ENCODE measurements at places on chromosomes 16 and 17.

GRCh38 chr17:15342460-15342859, 1.1 kb upstream of the TEKT3 start:
- DNase-seq: no peak

DNA sequence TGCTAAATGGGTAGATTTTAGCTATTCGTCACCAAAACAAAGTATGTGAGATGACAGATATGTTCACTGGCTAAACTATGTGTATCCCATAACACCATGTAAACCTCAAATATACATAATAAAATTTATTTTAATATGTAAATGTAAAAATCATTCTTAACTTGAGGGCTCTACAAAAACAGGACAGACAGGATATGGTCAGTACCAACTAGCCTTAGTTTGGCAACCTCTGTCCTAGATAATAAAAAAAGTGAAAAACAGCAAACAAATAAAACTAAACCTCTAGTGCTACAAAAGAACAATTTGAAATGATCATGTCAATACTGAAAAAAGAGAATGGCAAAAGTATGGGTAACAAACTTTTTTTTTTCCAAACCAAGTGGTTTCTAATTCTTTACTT, 33.8 kb downstream of the NCOR1 start:
- DNase-seq: no peak

- no peak for DNase-seq
Observed at GRCh38 chr16:11495066-11495407, 91.7 kb downstream of the LITAF start.

- no peak for DNase-seq
Observed at GRCh38 chr16:6356911-6357310, 975.7 kb upstream of the RBFOX1 start.

GRCh38 chr17:6523330-6523729, 33.0 kb downstream of the PITPNM3 start:
- DNase-seq: no peak

- DNase-seq: peak; percentile 55
Observed at GRCh38 chr16:71894229-71894920, 956 bp upstream of the IST1 start.

- peak; percentile 93 for DNase-seq
Observed at GRCh38 chr16:4505356-4506147, 29.4 kb downstream of the HMOX2 start.

GRCh38 chr17:58503866-58504265, 10.6 kb downstream of the MTMR4 start:
- DNase-seq: no peak

DNA sequence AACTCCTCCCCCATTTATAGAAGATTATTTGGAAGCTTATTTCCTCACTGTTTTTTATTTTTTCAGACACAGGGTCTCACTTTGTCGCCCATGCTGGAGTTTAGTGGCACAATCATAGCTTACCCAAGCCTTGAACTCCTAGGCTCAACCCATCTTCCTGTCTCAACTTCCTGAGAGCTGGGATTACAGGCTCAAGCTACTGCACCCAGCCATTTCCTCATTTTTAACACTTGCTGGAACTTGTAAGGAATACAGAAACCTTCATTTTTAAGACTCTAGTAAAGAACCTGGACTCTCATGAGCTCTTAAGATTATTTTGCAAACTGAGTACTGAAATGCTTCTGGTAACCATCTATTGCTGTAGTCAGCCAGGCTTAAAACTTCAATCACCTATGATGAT, 29.9 kb downstream of the KANSL1 start:
- no peak for DNase-seq

DNA sequence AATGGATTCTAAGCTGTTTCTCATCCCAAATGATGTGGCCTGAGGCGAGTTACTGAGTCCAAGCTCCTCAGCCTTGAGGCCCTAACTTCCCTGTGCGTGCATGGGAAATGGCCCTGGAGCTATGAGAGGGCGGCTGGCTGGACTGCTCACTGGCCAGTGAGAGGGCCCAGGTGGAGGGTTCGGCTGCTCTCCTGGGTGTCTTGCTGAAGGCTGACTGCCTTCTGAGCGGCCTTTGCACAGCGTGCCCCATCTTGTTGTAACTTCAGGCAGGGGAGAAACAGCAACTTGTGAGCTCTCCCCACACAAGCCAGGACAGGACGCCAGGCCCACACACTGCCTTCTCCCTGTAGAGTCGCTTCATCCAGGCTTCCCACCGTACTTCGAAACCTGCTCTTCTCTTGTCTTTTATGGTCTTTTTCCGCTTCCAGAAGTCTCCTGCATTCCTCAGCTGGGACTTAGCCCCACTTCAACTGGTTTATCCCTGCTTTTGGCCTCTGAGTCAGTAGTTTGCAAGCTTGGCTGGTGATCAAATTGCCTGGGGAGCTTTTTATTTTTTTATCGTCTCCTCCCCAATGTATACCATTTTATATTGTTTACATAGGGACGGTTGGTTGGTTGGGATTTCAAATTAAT, 13.3 kb downstream of the CDH3 start:
- no peak for DNase-seq

DNA sequence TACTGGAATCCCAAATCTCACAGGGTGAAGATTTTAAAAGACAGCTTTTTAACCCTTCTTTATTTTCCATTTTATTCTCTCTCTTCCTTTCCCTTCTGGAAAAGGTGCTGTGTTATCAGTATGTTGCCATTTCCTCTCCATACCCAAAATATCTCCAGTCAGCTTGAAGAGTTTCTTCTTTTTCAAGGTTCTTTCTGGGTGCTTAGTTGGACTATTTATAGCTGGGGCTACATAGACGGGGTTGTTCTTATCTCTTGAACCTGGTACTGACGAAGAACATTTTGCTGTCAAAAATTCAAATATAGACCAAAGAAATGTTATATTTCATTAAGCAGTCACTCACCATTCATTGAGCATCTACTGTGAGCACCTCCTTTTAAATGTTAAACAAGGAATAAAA, 48.6 kb downstream of the IST1 start:
- DNase-seq: no peak

DNA sequence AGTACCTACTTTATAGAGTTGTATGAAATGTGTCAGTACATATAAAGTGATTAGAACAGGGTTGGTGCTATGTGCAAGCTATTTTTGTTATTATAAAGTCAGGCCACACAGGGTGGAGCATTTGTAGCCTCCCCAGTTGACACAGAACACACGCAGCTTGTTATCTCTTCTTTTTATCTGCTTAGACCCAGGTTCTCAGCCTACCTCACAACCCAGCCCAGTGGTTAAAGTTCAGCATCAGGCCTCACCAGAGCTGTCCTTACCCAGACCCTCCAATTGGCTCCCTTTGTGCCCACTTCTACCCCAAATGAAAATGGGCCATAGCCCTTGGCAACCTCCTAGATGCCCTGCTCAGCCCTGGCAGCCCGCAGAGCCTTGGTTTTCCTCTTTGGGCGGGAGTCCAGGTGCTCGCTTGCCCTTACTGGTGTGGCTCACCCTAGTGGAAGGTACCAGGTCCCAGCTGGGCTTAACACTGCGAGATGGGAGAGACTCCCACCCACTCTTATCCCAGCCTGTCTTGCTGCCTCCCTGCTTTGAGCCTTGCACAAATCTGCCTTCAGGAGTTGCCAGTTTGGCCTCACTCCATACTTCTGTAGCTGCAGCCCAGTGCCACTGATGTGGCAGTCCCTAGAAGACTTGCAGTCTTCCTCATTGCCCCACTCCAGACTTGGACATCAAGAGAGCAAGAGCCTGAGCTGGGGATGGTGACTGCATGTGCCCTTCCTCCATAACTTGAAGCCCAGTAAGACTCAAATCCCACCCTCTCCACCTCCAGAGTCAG, 1.1 kb upstream of the PIGS start:
- no peak for DNase-seq

GRCh38 chr17:5364156-5364555, 55.3 kb downstream of the NUP88 start:
- no peak for DNase-seq

DNA sequence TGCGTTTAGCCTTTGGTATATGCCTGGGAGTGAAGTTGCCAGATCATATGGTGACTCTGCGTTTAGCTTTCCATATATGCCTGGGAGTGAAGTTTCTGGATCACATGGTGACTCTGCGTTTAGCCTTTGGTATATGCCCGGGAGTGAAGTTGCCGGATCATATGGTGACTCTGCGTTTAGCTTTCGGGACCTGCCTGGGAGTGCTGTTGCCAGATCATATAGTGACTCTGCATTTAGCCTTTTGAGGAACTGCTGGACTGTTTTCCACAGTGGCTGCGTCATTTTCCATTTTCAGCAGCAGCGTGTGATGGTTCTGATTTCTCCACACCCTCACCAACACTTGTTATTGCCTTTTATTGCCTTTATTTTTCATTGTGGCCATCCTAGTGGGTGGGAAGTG, 73.0 kb downstream of the OR1D5 start:
- DNase-seq: no peak

DNA sequence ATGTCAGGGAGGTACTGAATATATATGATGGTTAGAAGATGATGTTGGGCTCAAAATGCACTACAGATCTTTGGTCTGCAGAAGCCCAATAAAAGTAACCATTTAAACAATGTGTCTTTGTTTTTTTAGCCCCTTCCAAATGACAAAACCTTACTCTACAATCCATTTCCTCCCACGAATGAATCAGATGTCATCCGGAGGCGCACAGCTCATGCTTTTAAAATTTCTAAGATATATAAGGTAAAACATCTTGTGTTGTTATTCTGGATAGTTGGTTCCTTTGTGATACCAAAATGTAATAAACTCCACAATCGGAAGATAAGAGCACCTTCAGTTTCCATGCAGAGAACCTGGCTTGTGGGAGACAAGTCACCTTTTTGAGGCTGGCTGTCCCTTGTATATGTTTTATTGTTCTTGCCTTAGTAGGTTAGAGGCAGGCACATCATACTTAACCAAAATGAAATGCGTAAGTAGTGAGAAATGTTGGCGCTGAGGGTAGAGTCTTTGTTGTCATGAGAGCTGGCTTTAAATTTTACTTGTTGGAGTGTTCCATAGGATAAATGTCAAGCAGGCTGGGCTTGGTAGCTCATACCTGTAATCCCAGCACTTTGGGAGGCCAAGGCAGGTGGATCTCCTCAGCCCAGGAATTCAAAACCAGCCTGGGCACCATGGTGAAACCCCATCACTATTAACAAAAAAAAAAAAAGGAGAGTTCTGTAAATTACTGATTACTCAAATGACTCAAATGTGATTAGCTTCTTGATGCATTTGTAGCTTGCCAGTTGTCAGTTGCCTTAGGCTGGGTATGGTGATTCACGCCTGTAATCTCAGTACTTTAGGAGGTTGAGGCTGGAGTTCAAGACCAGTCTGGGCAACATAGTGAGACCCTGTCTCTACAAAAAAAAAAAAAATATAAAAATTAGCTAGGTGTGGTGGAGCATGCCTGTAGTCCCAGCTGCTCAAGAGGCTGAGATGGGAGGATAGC, 19.7 kb upstream of the SNTB2 start:
- no peak for DNase-seq

Data from CD4-positive, alpha-beta T cell treated with Interleukin-4 for 4 hours (primary cell).